ENCODE measurements at places on chromosomes 4 and X. TPM values are rescaled to one million over a fixed set of nuclear protein-coding genes. Genes with fewer than 3 reads are reported as not detected.
A peak's percentile ranks its signal among the peaks of the same experiment; 100 is the strongest.

Gene TSPAN7
- polyA plus RNA-seq: 10.4 TPM

Gene COX7B
- 1,029 TPM for polyA plus RNA-seq

Gene ASB12
- polyA plus RNA-seq: 1.1 TPM

Gene SEL1L3
- polyA plus RNA-seq: 17.1 TPM

Gene RUFY3
- polyA plus RNA-seq: 13.7 TPM

Gene MAGEA11
- 0.12 TPM for polyA plus RNA-seq

DNA sequence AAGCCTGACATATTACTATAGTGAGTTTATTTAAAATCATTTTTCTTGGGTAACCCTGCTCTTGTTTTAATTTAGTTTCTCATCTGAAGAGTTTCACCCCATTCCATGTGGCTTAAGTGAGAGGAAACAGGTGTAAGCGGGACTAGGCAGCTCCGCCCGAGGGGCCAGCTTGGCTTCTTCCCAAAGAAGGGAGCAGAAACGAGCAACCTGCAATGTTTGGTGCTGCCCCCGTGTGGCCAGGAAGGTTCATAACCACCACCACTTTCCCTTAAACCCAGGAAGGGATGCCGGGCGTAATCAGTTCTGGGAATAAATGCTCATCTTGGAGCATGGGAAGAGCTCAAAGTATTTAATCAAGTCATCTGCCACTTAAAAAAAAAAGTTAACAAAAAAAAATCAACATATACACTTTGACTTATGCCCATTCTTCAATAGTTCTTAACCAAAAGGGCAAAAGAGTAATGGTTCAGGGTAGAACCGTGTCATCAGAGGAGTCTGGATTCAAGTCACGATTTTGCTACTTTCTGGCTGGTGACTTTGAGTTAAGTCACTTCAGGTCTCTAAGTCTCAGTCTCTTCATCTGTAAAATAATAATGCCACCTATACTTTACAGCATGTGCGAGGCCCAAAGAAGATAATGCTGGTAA is 147.9 kb downstream of the NSUN7 start:
- DNase-seq: peak; percentile 94

GRCh38 chr4:147638942-147639341 is 21.7 kb downstream of the TMEM184C start:
- DNase-seq: no peak

DNA sequence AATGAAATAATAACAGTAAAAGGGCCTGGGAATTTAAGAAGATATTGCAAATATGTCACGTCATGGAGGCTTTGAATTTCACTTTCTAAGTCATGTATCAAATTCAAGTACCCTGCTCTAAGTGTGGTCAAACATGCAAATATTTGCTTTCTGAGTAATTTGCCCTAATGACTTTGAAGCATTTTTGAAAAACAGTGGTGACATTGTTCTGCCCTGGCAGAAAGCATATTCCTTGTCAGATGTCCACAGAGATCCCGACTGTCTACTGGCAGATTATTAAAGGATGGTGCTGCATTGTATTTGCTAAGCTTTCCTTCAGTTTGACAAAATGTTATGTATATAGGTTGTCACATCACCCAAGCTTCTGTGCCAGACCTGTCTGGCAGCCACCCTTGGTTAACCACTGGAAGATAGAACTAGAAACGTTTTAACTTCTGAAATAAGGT is 92.5 kb downstream of the ANK2 start:
- no peak for DNase-seq

DNA sequence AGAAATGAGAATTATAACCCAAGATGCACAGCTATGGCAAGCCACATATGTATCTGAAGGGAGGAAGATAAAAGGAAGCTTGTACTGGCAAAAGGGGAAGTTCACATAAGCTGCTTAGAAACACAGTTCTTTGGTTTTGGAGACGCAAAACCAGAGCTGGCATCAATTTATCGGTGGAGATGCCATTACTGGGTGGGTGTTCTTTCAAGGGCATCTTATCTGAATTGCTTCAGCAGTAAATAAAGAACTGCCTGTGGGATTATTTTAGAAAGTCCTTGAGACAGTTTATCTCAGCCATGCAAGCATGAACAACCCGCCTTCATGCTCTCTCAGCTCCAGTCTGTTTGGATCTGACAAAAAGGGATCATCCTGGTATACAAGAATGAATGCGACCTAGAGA is 60.8 kb downstream of the DDX60 start:
- DNase-seq: no peak

- DNase-seq: no peak
These were observed 43.9 kb downstream of the MBNL3 start for GRCh38 chrX:132444936-132445335.

DNA sequence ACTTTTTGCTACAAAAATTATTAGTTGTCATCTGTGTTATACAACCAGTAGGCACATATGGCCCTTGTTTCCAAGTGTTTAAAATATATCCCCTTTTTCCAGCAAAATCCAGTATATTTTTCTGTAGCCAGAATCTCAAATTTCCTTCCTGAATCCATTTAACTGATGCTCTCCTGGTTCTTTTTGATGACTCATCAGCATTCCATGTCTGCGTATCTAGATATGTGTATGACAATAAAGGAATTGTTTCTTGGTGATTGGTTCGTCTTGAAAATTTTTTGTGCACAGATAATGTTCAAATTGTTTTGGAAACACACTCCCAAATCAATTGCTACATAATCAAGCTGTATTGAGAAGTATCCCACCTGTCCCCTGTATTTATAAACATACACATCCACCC is 98.3 kb downstream of the ITM2A start:
- no peak for DNase-seq

DNA sequence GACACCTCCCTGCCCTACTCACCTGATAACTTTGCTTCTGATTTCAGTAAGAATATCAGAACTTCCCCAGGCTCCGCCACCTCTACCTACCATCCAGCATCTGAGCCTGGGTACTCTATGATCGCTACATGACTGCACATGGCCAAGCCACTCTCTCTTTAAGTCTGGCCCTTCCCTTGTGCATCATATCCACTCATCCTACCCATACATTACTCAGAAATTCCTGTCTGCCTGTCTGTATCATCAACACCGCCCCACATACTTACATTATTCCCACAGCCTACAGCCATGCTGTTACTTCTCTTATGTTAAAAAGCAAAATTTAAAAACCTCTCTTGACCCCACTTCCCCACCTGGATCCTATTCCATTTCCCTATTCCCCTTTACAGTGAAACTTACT is 84.7 kb downstream of the SCD5 start:
- DNase-seq: no peak

- no peak for DNase-seq
These were observed 51.9 kb upstream of the LAS1L start for GRCh38 chrX:65586491-65586890.

DNA sequence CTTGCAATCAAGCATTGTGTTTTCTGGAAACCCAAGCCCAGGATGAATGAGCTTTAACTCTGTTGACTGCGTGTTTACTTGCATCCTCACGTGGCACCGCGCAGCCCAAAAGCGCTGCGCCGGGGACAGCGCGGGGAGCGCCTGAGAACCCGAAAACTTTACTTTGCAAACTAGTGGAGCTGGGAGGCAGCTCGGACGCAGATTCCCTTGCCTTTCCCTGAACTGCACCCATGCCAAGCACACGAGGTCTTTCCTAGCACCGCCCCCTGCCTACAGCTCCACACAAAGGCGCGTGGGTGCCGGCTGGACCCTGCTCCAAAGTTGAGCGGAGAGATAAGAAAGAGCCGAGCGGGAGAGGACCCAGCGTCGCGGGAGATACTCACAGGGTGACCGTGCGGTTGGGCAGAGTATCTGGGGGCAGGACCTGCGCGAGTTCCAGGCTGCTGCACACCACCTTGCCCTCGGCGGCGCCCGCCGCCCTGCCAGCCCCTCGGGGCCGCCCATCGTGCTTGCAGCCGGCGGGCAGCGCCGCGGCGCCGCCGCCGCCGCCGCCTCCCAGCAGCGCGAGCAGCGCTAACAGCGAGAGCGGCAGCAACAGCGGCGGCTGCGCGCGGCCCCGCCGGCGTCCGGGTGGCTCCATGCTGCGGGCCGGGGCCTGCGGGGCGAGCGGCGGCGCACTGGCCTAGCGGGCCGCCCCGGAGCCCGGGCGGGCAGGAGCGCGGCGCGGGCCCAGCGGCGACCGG is 550 bp downstream of the ADGRA3 start:
- DNase-seq: peak; percentile 81

DNA sequence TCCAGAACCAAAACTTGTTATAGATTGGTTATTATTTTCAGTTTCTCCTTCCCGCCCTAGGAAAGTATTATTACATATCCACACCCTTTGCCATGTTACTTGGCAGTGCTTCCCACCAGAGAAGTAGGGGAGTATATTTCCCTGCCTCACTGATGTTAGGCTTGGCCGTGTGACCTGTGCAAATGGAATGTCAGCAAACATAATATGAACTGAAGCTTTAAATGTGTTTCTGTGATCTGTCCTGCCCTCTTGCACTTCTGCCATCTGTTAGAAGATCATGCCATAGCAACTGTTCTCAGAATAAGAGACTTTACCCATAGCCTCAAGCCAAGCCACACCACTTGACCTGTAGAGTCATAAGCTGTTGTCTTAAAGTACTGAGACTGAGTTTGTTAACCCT is 36.7 kb upstream of the NEUROG2 start:
- DNase-seq: no peak
